Keratinocyte (primary cell): ENCODE measurements at places on chromosomes 7 and 10. TPM values are rescaled to one million over a fixed set of nuclear protein-coding genes. Genes with fewer than 3 reads are reported as not detected.

- H3K4me3 ChIP-seq = no peak overlapping the region
- H3K27me3 ChIP-seq = no peaks in the 10 kb centered on the region
- H3K36me3 ChIP-seq = no peaks in the 10 kb centered on the region
- H3K4me1 ChIP-seq = no peaks in the 10 kb centered on the region
- no peak overlapping the region for H3K27ac ChIP-seq
These were observed 72.1 kb downstream of the RNF133 start for GRCh38 chr7:122626785-122627184.

The EXOC6 gene
- polyA plus RNA-seq = 1.2 to 2.6 TPM (median 1.4 TPM) in 3 replicates

DNA sequence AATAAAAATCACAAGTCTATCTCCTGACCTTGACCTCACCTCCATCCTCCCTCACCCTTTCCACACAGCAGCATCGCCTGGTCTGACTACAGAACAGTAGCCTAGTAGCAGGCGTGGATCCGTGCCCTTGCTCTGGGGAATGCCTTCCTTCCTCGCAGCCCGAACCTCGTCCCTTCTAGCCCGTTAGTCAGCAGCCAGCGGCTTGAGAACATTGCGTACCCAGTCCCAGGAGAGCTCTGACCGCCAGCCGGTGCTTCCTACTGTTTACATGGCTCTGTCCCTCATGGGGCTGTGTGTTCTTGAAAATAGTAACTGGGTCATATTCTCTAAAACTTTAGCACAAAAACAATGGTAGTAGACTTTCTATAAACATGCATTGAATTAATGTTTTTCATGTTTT lies 682.7 kb upstream of the IGFBP3 start:
- H3K4me3 ChIP-seq = no peak overlapping the region
- no peak overlapping the region for H3K27ac ChIP-seq
- no peaks in the 10 kb centered on the region for H3K36me3 ChIP-seq

GRCh38 chr10:128859738-128860386 lies 607.2 kb upstream of the MGMT start:
- H3K36me3 ChIP-seq = no peaks in the 10 kb centered on the region
- H3K4me3 ChIP-seq = no peak overlapping the region
- no peak for DNase-seq
- no peak overlapping the region for H3K27ac ChIP-seq
- H3K4me1 ChIP-seq = no peaks in the 10 kb centered on the region
- no peaks in the 10 kb centered on the region for H3K27me3 ChIP-seq

The IDI2 gene
- not detected in 3 replicates for polyA plus RNA-seq

The EN2 gene
- 0.05 to 0.14 TPM (median 0.09 TPM) in 3 replicates for polyA plus RNA-seq

The WDR11 gene
- 52.3 to 92.0 TPM (median 79.2 TPM) in 3 replicates for polyA plus RNA-seq

DNA sequence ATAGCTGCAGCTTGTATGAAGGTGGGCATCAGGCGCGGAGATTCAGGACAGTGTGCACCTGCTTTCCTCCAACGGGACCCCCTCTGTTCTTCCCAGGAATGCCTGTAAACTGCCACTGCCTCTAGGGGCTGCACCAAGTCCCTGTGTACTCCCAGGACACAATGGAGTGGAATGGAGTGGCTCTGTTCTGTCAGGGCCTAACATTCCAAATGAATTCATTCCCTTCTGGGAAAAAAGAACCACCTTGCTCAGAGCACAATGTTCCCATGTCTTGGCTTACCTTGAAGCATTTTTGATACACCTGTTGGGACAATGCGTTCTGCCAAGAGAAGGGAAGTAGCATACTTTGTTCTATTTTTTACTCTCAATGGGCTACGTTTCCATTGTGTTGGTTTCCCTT lies 339.4 kb downstream of the FRMD4A start:
- peaks cover 7% of the 10 kb centered on the region for H3K4me1 ChIP-seq
- DNase-seq = no peak
- no peak overlapping the region for H3K4me3 ChIP-seq
- H3K27ac ChIP-seq = no peak overlapping the region
